ENCODE measurements at places on chromosomes 1 and 21.

GRCh38 chr1:48887796-48888195, 111.1 kb upstream of the BEND5 start:
- DNase-seq = no peak

- DNase-seq = no peak
Observed at GRCh38 chr1:156122519-156123355, 8.2 kb downstream of the LMNA start.

DNA sequence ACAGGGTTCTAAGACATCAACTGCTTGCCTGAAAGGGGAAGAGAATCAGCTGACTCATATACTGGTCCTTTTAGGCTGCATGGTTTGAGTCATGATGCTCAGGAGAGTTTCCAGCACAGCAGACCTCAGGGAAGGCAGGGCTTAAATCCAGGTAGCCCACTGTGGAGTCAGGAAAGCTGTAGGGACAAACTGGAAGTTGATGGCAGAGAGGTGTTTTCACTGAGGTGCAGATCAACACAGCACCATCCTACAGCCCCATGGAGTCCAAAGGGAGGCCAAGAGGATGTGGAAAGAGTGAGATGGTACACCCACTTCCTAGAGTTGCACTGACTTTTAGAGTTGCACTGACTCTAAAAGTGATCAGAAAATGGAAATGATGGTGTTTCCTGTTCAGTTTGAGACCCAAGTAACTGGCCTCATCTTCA, 252.4 kb upstream of the DUSP10 start:
- no peak for DNase-seq

- no peak for DNase-seq
Observed at GRCh38 chr21:30336596-30336995, 898 bp downstream of the KRTAP27-1 start.

GRCh38 chr1:107149946-107150345, 9.1 kb downstream of the NTNG1 start:
- no peak for DNase-seq

DNA sequence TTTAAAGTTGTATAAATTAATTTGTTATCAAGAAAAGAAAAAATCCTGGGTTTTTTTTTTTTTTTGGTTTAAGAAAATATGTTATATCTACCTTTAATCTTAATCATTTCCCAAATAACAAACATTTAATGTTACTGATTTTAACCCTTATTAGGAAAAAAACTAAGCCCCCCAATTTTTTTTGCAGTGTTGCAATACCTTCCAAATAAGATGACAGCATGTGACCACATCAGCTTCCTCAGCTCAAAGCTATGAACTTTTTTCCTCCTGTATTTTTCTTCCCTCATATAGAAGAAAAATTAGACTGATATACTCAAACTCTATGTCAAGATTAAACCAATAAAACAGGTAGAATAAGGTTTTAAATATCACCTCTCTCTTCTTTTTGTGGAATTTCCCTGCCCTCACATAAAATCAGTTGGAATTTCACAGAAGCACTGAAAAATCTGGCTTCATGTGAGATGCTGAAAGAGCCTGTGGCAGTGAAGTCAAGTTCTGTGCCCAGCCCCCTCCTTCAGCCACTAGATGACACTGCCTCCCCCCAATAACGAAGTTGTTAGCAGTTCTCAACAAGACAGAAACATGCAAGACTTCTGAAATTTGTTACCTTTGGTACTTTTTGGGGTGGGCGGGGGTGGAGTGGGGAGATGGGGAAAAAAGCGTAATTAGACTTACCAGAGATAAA, 9.6 kb upstream of the SMYD2 start:
- no peak for DNase-seq

DNA sequence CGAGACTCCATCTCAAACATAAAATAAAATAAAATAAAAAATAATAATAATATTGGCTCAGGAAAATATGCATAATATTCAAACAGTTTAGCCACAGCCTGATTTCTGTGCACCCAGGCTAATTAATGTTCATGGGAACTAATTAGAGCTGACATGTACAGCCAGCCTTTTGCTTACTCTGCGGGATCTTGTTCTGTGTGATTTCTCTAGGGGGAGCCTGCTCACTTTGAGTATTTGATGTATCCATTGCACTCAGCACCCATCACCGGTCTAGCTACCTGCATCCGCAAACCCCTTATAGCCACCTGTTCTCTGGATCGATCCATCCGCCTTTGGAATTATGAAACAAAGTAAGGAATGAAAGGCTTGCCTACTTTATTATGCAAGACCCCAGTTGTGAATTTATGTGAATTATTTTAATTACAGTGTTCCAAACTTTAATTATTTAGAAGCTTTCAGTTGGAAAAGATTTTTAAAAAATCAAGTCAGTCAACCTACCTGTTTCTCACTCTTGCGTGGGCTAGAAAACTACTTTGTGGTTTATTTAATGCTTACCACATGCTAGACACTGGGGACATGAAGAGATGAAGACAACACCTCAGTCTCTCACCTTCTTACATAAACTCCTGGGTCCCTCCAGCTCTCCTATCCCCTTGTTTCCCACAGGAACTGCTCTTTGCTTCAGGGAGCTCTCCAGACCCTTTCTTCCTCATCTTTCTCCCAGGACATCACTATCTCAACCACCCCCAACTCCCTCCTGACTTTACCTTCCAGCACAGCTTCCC, 25.4 kb downstream of the CFAP57 start:
- peak; percentile 14 for DNase-seq

DNA sequence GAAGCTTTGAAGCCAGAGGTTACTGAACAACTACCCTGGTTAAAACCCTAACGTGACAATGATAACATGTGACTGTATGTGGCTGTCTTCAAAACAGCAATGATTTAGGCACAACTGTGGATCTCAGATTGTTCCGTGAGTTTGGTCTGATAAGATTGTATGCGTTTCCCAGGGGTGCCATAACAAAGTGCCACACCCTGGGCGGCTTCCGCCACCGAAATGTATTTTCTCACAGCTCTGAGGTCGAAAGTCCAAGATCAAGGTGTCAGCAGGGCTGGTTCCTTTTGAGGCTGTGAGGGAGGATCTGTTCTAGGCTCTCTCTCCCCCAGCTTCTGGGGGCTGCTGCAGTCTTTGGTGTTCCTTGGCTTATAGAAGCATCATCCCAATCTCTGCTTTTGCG, 29.5 kb upstream of the ERG start:
- no peak for DNase-seq

DNA sequence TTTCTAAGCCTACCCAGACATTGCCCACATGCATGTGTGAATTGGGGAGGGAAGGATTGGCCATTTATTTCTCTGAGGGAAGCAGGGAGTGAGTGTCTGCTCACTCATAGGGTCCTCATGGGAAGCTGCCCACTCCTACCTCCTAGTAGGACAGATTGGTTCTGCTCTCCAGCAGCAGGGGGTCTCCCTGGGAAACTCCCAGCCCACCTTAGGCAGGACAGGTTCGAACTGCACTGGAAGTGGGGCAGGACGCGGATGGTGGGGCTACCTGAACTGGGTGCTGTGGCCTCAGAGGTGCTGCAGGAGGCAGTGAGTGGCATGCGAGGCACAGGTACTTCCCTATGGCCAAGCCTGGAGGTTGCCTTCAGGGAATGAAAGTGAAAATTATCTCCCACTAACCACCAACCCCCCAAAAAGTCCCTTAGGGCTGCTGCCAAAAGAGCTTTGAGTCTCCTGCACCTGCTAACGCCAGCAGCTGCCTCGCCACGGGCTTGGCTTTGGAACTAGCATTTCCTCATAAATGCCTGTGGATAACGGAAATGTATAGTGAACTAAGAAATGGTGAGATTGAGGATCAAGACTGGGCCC, 157.0 kb upstream of the COA6 start:
- DNase-seq = no peak

DNA sequence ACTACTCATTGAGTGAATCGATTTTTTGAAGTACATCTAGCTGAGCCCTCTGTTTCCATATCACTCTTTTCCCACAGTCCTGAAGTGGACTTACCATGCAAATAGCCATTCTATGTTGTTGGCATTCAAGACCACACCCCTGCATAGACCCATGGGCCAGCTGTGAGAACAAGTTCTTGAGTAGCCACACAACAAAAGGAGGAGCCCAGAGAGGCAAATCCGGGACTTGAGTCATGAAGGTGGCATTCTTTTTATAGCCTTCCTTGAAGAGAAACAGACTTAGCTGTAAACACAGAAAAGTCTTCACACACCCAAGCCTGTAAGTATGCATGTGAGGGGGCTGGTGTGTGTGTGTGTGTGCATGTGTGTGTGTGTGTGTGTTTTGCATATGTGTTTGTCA, 13.8 kb upstream of the SPRR5 start:
- DNase-seq = no peak

DNA sequence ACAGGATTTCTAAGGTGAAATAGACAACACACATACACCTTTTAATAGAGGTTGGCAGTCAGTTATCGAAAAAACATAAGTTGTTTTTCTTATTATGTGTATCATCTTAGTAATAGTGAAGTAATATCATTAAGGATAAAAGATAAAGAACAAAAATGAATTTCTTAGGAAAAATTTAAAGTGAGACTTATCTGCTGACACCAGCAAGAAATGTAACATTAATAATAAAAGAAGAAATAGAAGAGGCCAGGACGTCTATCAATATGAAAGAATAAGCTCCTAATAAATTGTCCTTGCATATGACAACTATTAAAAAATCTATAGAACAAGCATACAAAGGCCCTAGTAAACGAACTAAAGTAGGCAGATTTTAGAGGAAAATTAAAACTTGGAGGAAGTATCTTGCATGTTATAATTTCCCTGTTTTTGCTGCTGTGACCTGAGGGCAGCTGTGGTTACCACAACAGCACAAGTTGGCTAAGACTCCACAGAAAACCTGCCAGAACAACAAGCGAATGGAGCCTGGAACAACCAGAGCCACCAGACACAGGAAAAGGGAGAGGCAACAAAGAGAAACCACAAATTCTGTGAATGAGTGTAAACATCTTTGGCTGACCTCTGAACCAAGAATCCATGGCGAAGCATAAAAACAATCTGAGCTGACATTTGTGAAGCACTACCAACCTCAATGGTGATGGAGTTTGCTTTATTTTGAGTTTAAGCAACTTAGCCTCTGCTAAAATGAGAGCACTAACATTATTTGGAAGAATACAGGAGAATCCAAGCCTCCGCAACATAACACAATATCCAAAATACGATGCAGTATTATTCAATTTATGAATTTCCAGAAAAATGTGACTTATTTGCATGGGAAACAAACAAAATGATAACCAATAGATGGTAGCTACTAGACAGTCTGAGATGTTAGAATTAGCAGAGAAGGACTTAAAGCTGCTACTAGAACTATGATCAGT, 207.5 kb downstream of the KCNT2 start:
- DNase-seq = no peak

Data from NCI-H146 (cell line).